ENCODE measurements at places on chromosomes 11 and 22.

DNA sequence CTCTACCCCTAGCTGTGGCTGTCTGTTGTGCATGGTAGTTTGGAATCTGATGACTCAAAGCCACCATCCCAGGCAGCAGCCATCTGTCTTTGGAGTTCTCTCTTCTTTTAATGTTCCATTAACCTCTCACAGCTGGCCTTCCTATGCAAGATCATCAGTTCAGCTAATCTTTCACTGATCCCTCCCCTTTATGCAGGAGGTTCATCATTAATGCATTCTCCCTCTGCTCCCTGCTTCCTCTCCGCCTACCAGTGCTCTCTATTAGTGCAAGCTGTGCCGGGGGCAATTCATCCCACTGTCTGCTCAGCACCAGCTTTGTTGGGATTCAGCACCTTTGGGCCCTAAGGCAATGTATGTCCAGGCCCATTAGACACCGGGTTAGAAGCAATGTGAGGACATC, 413.0 kb upstream of the LRRC4C start:
- no peak for DNase-seq

DNA sequence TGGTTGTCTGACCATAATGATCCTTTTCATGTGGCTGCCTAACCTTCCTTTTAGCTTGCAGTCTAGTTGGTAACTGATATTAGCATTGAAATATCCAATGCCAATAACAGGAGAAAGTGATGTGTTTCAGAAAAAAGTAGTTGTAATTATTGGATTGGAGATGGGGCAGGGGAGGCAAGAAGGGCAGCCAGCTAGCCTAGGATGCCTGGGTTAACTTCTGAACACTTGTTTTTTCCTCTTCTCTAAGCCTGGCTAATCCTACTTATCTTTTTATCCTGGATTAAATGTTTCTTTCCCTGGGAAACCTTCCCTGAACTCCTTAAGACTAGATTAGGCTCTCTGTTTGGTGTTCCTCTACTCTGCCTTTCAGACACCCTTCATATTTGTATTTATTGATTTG, 380.2 kb downstream of the TMEM135 start:
- DNase-seq: no peak

DNA sequence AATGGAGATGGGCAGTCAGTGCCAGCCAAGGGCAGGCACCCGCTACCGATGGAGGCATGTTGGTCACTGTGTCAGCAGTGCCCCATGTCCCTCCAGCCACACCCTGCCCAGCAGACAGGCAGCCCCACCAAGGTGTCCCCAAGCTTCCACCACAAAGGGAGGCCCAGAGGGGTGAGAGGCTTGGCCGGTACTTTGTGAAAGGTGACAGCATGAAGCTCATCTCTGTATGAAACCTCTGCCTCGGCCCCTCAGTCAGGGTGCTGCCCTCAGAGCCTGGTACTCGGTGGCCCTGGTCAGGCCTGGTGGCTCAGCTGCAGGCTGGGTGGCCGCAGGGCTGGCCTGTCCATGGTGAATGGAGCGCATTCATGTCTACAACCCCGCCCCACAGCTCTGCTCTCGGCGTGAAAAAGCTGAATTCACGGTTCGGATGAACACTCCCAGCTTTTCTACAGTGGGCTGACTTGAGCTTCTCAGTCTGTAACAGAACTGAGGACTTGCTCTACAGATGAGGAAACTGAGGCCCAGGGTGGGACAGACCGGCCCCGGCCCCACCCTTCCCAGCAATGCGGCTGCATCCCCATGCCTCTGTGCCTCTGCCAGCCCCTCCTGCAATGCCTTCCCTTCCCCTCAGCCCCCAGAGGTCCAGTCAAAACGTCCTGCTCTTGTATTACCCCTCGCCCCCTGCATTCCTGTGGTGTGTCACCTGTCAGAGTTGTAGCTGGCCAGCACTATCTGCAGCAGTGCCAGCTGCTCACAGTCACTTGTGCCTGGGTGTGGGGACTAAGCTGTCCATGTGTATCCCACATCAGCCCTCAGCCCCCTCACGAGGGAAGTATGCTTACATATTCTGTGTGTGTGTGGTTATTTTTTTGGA, 27.7 kb downstream of the RSPH14 start:
- DNase-seq: no peak

DNA sequence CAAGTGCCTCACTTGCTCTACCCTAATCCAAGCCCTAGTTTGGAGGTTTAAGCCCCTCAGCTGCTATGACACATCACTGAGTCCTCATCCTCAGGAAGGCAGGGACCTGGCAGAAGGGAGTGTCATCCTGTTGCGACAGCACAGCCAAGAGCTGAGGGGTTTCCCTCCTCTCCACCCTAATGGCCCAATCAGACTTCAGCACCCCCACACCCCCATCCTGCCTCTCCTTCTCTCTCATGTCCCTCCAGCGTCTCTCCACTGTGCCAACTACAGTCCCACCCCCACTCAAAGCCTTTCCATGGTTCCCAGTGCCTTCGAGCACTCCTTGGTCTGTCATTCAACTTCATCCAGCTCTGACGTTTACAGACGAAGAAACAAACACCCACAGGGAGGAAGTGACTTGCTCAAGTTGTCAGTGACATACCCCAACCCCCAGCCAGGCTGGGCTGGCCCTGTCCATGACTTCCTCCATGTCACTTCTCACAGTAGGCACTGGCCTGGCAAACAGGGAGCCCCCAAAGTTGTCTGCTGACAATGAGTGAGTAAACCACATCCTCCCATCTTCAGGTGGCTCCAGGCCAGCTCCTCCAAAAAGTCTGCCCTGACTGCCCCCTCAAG, 15.6 kb downstream of the ARAP1 start:
- DNase-seq: peak; percentile 84

GRCh38 chr22:40484906-40485669, 114.7 kb downstream of the SGSM3 start:
- no peak for DNase-seq

GRCh38 chr11:67303835-67304411, 593 bp downstream of the SSH3 start:
- DNase-seq: peak; percentile 51

DNA sequence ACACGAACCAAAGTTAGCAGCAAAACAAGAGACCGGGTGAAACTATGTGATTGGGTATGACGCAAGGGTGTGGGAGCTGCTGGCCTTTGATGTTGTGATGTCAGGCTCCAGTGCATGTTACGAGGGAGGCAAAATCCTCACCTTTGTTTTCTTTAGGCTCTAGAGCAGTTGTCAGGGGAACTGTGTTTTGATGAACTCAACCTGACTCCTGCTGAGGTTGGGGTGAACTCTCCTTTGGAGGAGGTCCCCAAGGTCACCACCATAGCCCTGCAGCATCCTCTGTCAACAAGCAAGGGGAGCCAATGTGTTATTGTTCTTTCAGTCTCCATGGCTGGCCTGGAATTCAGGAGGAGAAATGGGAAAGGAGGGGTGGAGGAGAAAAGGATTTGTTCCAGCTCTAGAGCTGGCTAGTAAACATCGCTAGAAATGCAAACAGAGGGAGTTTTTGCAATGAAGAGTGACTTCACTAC, 33.8 kb downstream of the RASSF10 start:
- no peak for DNase-seq

GRCh38 chr11:128471138-128471661, 116.2 kb downstream of the ETS1 start:
- no peak for DNase-seq

GRCh38 chr22:48138855-48139254, 1376.4 kb downstream of the TBC1D22A start:
- no peak for DNase-seq

DNA sequence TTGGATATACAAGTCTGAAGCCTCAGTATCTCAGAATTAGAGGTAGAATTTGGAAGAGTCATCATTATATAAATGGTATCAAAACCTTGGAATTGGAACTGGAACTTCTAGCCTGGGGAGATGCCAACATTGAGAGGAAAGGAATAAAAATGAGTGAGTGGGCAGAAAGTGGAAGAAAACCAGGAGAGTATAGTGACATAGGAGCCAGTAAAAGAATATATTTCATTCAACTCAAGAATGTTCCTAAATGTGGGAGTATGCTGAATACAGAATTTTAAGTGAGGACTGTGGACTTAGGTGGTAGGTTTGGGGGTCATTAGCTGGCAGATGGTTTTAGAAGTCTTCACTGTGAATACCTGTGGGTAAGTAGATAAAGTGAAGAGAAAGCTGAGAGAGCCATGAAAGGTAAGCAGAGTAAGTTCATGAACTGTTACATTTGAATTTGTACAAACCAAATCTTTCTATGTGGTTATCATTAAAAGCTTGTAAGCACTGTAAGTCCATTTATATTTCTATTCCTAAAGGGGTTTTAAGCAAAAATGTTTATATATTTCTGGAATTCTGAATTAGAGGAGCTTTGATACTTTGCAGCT, 60.2 kb downstream of the PDHX start:
- no peak for DNase-seq

DNA sequence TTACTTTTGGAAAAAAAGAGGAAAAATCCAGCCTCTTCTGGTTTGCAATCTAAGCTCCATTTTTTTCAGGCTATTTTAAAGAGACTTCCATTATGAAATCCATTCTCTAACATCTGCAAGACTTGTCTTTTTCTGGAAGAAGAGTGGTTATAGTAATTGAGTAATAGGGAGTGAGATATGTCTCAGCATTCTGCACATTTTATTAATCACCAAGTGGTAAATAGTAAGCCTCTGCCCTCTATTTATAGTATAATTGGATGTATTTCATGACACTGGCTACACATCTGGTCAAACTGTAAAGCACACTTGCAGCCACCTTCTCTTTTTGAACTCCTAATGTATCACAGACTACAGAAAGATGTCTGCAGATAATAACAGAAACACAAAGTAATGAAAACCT, 391.1 kb downstream of the ETS1 start:
- no peak for DNase-seq

- peak; percentile 17 for DNase-seq
Observed at GRCh38 chr22:39414886-39415285, 15.3 kb downstream of the TAB1 start.

- no peak for DNase-seq
Observed at GRCh38 chr11:26332572-26332915, 614 bp downstream of the ANO3 start.

- no peak for DNase-seq
Observed at GRCh38 chr11:111954154-111954553, 17.0 kb downstream of the DIXDC1 start.

- peak; percentile 84 for DNase-seq
Observed at GRCh38 chr11:116276051-116277044, 496.4 kb downstream of the BUD13 start.

DNA sequence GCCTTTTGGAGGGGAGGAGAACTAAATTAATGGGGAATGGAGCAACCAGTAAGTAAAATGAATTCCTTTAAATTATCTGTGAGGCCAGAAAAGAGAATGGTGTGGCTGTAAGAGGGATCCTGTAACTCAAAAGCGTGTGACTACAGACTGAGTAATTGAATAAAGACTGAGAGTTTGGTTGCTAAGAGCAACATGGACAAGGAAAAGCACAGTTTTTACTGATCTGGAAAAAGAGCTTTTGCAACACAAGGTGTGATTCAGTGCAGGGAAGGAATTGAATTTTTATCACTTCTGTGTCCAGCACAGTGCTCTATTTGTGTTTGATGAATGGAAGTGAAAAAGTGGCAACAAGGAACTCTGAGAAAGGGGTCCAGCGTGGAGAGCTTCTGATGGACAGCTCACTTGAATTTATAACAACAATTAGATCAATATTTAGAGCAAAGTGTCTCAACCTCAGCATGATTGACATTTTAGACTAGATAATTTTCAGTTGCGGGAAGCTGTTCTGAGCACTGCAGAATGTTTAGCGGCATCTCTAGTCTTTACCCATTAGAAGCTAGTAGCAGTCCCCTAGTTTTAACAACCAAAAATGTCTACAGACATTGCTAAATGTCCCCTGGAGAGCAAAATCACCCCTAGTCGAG, 202.8 kb upstream of the BDNF start:
- no peak for DNase-seq

- DNase-seq: no peak
Observed at GRCh38 chr11:96238563-96239135, 104.3 kb downstream of the MAML2 start.

DNA sequence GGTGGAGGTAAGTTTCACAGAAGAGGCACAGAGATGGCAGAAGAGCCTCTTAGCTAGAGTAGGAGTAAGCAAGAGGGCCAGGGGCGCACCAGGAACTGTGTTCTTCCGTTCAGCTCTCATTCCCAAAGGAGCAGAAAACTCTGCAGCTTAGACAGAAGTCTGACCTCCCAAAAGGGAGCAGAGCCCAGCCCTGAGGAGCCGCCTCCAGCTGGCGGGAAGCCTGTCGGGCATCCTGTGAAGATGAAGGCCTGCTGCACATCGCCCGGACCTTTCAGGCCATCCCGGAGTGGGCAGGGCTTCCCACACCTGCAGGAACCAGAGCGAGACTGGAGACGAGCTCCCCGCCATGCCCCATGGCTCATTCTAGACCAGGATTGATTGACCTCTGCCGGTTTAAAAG, 1102.8 kb downstream of the BRD1 start:
- no peak for DNase-seq
